NCI-H2081 treated with DMSO at 0.1 percent for 48 hours (cell line): ENCODE measurements at places on chromosomes 3 and 15.

- DNase-seq, result peak; percentile 30
These were observed 67.9 kb upstream of the RBP1 start for GRCh38 chr3:139607257-139608107.

GRCh38 chr3:186751480-186751879 is 31.9 kb upstream of the EIF4A2 start:
- no peak for DNase-seq

DNA sequence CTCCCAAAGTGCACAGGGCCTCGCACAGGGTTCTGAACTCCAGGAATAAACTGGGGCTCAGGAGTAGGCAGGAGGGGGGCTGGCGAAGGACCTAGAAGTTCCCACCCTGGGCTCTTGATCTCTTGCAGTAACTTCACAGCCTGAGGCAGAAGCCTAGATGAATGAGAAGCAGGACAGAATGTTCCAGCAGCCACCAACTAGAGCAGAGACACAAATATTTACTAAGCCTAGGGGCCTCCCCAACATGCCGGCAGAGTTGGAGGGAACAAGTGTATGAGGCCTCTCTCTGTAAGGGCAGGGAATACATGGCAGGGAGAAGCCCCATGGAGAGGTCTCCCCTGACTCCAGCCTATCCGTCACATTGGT is 25.3 kb upstream of the C15orf39 start:
- no peak for DNase-seq

- no peak for DNase-seq
These were observed 137.7 kb upstream of the EOMES start for GRCh38 chr3:27859821-27860220.

DNA sequence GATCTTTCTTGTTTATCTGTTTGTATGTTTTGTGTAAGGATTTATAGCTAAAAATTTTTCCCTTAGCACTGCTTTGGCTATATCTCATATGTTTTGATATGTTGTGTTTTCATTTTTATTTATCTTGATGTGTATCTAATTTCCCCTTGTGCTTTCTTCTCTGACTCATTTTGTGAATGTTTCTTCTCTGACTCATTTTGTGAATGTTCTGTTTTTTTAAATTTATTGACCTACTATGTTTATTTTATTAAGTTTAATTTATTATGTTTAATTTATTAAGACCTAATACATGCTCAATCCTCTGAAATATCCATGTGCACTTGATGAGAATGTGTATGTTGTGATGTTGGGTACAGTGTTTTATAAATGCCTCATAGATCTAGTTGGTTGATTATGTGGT is 793.5 kb upstream of the CADM2 start:
- DNase-seq, result no peak

DNA sequence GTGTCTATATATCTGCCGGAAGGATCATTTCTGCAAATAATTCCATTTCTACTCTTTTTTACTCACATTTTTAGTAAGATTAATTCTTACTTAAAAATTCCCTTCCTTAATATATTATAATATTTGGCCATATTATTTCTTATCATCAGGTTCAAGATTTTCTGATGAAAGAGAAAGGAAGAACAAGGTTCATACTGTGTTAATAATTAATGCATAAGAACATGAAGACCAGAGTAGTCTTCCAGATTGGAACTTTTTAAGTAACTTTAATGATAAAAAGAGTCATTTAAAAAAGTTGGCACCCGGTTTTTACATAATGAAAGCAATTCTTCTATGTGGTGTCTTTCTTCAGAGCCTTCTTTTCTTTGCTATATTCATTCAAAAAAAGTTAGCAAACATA is 590 bp downstream of the ACKR4 start:
- no peak for DNase-seq

DNA sequence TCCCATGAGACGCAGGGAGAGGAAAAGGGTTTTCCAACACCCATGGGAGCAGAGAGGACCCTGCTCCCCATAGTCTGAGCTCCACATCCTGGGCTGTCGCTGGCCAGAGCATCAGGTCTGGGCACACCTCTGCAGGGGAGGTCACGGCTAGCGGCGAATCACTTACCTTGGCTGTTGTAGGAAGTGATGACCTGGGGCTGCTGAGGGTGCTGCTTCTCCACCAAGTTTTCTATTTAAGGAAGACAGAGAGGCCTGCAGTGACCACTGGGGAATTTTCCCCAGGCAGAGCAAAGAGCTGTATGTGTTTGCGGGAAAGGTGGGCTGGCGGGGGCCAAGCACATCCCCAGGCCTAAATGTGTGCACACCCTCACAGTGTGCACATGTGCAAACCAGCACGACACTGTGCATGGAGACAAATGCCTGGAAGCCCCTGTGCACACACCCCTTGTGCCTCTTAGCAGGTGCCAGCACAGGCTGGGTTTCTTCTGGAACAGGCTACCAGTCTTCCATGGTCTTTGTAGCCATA is 7.6 kb downstream of the KY start:
- no peak for DNase-seq

DNA sequence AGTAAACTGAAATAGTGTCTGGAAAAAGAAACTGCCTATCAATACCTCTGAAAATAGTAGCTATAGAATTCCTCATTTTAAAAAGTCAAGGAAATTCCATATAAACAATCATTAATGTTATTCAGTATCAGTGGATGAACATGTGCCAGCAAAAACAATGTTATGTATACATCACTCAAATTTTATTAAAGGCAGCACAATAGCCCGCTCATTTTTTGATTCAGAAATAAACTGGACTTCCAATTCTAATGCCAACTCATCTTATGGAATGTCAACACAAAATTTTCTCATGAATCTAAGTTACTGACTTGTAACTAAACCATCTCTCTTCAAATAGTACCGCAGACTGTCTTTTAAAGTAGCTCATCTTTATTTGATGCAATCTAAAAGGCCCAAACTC is 19.0 kb downstream of the THBS1 start:
- DNase-seq, result no peak

GRCh38 chr3:14288177-14288788 is 109.7 kb downstream of the LSM3 start:
- no peak for DNase-seq

GRCh38 chr15:38460543-38460942 is 6.6 kb downstream of the FAM98B start:
- no peak for DNase-seq

DNA sequence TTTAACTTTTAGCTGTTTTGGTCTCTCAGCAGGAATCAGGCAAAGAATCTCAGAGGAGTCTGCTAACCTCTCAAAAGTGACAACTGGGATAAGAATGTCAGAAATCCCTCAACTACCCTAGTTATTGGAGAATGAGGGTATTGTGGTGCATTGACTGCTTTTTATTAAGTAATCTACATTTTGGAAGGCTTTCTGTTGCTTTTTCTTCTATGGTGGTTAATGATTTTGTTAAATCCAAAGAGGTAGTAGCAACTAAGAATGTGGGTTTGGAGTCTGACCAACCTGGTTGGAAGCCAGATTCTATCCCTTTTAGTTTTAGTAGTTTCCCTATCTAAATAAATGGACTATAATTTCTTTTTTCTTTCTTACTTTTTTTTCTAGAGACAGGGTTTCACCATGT is 94.7 kb upstream of the RNF7 start:
- no peak for DNase-seq

DNA sequence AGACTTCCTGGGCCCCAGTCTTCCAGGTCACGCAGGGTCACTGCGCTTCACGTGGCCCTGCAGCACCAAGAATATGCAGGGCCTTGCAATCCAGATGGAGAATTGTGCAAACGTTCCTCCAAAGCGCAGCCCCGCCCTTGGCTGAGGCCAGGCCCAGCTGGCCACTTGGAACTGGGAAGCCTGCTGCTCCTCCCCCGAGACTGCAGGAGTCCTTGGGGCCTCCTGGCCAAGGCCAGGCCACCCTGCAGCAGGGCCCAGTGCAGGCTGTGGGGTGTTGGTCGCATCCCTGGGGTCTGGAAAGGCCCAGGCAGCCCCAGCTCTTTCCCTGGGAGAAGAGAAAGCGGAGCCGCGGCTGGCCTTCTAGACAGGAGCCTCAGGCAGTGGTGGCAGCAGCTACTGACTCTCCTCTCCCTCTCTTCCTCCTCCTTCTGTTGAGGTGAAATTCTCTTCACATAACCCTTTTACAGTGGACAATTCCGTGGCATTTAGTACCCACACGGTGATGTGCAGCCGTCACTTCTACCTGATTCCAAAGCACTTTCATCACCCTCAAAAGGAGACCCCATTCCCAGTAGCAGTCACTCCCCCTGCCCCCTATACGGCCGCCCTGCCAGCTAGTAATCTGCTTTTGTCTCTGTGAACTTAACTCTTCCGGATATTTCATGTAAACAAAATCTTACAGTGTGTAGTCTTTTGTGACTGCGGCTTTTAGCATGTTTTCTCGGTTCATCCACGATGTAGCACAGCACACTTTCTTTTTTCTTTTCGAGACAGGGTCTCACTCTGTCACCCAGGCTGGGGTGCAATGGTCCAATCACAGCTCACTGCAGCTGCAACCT is 103.9 kb downstream of the TMEM266 start:
- DNase-seq, result no peak

GRCh38 chr15:65638109-65638508 is 16.4 kb downstream of the SLC24A1 start:
- DNase-seq, result no peak
